ENCODE measurements at places on chromosomes 5 and 9.

- DNase-seq, result no peak
These were observed 48.5 kb downstream of the PCSK5 start for GRCh38 chr9:75938946-75939345.

- DNase-seq, result no peak
These were observed 11.6 kb downstream of the SRD5A1 start for GRCh38 chr5:6644794-6645241.

GRCh38 chr5:177609076-177610059 lies 9.4 kb downstream of the B4GALT7 start:
- DNase-seq, result no peak

DNA sequence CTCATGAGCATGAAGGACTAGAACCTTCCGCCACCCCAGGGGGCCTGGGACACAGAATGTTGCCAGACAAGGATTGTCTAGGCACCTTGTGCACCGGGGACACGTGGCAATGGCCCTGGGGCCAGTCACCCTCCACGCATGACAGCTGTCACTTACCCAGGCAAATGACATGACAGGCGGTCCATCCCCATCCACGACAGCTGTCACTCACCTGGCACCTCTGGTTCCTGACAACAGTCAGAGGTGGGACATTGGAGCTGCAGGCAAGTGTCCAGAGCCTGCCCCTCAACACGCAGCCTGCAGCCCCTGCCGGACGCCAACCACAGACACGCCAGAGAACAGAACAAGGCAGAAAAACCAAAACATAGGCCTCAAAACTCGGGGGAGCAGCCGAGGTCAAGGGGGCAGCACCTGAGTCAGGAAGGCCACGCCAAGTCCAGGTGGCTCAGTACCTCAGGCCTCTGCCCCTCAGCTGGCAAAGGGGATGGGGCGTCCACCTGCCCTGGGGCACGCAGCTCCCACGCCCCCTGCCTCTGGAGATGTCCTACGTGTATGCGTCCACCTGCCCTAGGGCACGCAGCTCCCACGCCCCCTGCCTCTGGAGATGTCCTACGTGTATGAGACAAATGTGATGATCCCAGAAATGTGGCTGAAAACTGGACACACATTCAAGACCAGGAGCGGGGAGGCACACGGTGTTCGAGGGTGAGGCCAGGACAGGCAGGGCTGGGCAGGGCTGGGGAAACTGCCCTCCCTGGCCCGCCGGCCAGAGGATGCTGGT lies 14.5 kb downstream of the VAV2 start:
- DNase-seq, result no peak

GRCh38 chr9:115775659-115776058 lies 377.9 kb upstream of the PAPPA start:
- no peak for DNase-seq
